ENCODE measurements at places on chromosomes 12 and 14.

- DNase-seq = no peak
These were observed 75.4 kb upstream of the CCND2 start for GRCh38 chr12:4197922-4198763.

- DNase-seq = no peak
These were observed 196.8 kb upstream of the NEDD1 start for GRCh38 chr12:96710127-96710745.

GRCh38 chr14:61643555-61643954 lies 51.8 kb upstream of the HIF1A start:
- DNase-seq = no peak

- DNase-seq = no peak
These were observed 188.7 kb downstream of the KITLG start for GRCh38 chr12:88391556-88391955.

DNA sequence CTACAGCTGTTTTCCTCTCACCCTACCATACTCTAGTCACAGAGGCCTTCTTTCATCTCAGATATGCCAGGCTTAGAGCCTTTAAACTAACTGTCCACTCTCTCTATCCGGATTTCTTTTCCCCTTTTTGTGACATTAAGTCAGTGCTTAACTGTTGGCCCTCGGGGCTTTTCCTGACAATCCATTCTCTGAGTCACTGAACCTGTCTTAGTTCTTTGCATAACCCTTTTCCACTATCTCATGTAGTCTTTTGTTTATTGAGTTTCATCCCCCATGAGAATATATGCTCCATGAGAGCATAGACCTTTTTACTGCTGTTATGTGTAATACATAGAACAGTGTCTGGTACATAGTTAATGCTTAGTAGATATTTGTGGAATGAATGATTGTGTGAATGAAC lies 68.7 kb downstream of the PLEKHA5 start:
- DNase-seq = no peak

DNA sequence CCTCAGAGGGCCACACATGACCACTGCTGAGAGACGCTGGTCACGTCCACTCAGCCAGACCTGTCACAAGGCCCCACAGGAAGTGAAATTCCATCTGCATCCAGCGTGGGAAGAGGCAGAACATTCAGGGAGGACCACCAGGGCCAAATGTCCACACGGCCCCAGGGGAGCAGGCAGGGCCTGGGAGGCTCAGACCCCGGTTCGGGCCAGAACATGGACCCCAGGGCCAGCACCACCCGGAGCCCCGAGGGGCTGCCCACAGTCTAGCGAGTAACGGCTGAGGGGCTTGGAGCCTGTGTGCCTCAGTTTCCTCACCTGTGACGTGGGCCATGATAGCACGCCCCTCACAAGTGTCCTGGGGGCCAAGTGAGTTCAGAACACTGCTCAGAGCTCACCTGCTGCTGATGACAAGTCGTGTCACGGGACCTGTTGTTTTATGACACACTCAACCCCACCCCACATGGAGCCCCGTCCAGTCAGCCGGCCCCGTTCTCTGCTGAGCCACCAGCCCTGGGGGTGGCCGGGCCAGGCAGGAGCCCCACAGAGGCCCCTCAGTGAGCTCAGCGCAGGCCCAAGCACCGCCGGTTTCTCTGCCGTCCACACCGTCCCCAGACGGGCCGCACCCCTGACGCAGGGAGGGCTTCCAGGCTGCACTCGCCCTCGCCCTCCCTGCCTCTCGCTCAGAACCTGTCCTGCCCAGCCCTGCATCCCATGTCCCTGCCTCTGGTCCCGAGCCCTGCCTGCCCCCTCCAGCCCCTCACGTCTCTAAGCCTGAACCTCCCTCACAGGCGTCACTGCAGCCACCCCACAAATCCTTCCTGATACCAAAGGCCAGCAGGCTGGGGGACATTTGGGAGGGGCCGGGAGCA lies 79.5 kb upstream of the GALNT9 start:
- no peak for DNase-seq

DNA sequence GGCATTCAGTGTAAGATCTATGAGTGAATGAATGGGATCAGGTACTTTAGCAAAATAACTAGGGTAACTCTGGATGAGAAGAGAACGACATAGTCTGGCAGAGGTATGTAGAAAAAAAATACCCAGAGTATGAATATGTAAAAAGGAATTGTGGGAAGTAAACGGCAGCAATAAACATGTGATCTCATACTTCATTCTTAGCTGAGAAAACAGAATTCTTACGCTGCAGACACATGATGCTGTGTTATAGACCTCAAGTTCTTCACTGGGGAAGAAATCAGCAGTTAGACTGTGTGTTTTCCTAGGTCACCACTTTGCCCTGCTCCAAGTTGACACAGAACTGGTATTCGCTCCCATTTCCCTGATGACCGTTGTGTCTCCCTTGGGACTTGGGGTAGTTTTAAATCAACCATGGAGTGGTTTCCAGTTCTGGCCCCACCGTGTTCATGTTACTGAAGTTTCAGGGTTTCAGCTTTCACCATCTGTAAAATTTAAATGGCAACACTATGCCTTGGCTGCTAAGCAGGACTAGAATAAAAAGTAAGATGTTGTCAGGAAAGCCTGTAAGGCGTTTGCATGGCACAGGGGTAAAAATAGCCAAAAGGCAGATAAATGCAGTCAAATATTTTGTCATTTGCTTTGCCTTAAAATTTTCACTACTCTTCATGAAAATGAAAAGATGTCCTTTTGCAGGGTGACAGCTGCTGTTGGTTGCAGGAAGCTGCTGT lies 223.7 kb downstream of the PELI2 start:
- no peak for DNase-seq

DNA sequence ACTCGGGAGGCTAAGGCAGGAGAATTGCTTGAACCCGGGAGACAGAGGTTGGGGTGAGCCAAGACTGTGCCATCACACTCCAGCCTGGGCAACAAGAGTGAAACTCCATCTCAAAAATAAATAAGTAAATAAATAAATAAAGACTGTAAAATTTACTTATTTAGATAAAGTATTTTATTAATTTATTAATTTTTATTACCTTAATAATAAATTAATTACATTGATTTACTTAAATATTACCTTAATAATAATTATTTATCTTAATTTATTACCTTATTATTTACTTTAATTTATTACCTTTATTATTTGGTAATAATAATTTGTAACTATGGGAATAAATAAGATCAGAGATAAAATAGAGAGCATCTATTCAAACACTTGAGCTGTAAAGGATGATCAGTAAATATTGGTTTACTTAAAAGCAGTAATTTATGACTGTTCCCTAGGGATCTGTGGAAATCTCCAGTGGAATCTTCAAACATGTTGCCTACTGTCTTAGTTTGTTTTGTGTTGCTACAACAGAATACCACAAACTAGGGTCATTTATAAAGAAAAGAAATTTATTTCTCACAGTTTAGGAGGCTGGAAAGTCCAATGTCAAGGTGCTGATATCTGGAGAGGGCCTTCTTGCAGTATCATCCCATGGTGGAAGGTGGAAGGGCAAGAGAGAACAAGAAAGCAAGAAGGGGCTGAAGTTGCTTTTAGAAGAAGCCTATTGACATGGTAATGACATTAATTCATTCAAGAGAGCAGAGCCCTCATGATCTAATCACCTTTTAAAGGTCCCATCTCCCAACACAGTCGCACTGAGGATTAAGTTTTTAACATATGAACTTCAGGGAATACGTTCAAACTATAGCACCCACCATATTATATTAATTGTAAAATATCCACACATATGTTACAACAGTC lies 37.1 kb downstream of the SOCS2 start:
- DNase-seq = no peak

DNA sequence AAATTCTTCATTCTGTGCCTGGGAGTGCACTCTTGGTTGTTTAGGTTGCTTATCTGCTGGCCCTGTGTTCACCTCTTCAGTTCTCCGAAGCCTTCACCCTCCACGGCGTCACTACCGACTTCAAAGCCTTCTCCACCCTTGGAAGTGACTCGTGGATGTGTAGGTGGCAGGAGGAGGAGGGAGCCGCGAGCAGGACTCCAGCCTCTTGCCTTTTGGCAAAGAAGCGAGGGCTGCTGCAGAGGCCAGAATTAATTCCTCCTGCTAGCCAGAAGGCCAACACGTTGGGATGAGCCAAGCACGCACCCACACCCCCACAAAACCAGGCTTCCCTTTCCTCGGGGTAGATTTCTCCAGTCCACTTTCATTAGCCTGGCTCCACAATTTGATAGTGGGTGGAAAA lies 86.5 kb downstream of the TBX5 start:
- DNase-seq = no peak

DNA sequence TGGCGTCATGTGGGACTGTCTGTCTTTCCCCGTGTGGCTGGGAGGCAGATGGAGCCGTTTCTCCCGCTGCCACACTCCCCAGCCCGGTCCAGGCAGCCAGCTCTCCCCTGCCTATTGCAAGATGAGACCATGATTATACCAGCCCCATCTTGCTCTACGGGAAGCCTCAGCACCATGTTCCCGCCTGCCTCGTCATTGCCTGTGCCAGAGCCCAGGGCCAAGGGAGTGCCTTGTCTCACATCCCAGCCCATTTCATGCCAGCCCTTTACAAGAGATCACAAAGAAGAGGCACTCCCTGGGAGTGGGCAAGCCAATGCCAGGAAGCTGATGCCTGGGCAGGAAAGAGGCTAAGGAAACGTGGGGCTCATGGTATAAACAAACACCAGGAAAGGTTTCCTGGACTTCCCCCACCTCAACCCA lies 23.9 kb downstream of the GPR68 start:
- DNase-seq = no peak

- no peak for DNase-seq
These were observed 238.1 kb upstream of the CRY1 start for GRCh38 chr12:107331471-107331870.

DNA sequence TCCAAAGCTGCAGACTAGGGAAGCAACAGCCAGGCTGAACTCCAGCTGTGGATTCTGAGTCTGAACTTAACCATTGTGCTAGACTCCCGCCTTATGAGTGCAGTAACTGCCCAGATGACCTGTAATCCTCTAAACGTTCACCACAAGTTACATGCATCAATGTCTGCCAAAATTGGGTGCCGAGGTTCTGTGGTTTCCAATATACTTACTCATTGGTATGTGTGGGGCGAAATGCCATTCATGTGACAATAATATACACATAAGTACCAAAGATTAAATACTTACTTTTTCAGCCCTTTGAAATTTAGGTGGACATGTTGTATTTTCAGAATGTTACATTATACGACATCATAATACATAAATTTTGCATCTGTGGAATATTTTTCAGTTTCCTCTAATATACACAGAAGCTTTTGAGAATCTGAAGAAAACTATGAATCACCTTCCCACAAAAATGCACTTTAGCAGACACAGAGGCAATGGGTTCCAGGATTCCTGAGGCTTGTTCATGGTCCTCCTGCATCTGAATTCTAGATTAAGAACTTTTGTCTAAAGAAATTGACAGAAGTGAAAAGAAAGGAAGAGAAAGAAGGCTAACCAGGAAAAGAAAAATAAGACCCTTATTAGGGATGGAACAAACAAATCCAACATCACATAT lies 31.7 kb downstream of the GRIP1 start:
- DNase-seq = no peak

DNA sequence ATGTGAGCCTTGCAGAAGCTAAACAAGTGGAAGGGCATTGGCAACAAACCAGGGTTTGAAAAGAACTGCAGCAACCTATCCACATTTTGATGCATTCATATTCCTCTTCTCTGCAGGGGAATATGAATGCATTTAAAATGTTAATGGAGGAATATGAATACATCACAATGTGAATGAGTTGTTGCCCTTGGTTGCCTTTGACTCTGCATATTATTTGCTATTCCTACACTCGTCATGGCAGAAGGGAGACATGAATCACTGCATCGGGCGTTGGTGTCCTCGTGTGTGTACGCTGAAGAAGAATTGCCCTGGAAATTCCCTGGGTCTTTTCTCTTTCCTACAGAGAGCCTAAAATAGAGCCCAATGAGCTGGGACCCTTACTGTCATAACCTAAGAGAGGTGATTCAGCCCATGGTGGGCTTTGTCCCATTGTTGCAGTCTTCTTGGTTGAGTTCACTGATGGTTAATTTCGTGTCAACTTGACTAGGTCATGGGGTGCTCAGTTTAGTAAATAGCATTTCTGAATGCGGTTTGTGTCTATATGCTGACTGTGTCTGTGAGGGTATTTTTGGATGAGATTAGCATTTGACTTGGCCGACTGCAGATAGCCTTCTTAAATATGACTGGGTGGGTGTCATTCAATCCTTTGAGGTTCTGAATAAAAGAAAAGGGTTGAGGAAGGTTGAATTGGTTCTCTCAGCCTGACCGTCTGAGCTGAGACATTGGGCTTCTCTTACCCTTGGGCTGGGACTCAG lies 1422.9 kb upstream of the TMEM132C start:
- no peak for DNase-seq

GRCh38 chr14:23124337-23124954 lies 5.4 kb upstream of the CEBPE start:
- no peak for DNase-seq
